ENCODE measurements at places on chromosomes 4 and X.

- no peak for DNase-seq
Observed at GRCh38 chr4:99736846-99737245, 79.2 kb upstream of the C4orf54 start.

GRCh38 chr4:151658959-151659600, 101.7 kb downstream of the GATB start:
- no peak for DNase-seq

- no peak for DNase-seq
Observed at GRCh38 chr4:6236816-6237390, 32.7 kb upstream of the WFS1 start.

- DNase-seq, result no peak
Observed at GRCh38 chrX:131802836-131803626, 220.1 kb upstream of the STK26 start.

- no peak for DNase-seq
Observed at GRCh38 chr4:39660045-39660444, 21.4 kb upstream of the SMIM14 start.

GRCh38 chr4:71453531-71453930, 114.7 kb downstream of the SLC4A4 start:
- no peak for DNase-seq

DNA sequence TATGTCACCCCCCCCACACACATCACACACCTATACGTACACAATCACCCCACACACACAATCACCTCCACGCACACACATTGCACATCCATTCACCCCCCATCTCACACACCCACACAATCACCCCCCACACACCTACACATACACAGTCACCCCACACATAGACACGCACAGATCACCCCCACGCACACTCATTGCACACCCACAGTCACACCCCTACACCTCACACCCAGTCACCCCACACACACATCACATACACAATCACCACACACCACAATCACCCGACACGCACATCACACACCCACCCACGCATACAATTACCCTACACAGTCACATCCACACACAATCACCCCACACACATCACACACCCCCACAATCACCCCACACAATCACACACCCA, 15.9 kb upstream of the TADA2B start:
- no peak for DNase-seq

GRCh38 chr4:144748814-144749555, 103.0 kb downstream of the HHIP start:
- DNase-seq, result no peak

DNA sequence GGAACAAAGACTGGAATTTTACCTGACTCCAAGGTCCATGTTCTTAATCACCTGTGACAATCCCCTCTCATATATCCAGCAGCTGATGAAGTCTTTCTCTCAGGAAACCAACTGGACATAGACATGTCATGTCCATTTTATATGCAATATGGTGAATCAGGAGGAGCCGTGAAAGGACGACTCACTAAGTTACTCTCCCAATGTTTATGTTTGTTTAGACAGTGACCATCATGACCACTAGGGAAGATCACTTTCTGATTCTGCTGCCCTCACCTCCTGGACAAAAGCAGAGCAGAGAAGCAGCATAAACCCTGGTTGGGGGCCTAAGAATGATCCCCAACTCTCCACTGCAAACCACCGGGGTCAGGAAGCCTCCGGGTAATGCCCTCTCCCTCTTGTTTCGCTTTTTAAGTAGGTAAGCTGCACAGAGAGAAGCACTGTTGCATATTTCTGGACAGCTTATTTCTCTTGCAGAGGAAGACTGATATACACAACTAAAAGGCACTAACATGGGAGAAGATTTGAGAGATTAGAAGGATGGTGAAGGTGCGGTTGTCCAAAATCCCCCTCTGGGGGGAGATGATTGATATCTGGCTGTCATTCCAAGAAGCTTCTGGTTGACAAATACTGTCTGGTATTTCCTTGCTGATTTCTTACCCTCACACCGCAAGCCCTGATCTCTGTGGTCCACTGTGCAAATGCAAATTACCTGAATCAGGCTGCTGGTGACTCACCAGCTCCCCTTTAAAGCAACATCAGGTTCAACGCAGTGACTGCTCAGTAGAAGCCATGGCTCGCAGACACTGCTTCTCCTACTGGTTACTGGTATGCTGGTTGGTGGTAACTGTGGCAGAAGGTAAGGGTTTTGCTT, at the start of gene ODAPH:
TSS of gene ODAPH (plus strand) at position 773 of the 871 bp plus-strand sequence. CDS start at position 790, 17 bp downstream.
- no peak for DNase-seq

GRCh38 chr4:140291259-140291658, 82.2 kb upstream of the SCOC start:
- DNase-seq, result no peak

DNA sequence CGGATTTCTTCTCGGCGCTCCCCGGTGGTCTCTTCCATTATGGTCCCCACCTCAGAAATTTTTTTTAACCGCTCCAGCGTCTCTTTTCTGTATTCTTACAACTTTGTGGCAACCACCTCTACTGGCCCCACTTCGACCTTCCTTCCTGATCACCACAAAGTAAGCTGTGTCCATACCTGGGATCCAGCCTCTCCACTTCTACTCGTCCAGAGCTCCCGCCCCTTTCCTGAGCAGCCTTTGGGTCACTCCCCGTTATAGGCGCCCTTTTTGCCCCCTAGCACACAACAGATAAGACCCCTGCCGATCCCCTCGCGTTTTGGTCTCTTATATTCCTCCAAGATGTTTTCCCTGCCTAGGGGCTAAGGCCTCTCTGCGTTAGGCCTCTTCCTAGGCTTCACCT, 557 bp downstream of the PIGG start:
- no peak for DNase-seq

DNA sequence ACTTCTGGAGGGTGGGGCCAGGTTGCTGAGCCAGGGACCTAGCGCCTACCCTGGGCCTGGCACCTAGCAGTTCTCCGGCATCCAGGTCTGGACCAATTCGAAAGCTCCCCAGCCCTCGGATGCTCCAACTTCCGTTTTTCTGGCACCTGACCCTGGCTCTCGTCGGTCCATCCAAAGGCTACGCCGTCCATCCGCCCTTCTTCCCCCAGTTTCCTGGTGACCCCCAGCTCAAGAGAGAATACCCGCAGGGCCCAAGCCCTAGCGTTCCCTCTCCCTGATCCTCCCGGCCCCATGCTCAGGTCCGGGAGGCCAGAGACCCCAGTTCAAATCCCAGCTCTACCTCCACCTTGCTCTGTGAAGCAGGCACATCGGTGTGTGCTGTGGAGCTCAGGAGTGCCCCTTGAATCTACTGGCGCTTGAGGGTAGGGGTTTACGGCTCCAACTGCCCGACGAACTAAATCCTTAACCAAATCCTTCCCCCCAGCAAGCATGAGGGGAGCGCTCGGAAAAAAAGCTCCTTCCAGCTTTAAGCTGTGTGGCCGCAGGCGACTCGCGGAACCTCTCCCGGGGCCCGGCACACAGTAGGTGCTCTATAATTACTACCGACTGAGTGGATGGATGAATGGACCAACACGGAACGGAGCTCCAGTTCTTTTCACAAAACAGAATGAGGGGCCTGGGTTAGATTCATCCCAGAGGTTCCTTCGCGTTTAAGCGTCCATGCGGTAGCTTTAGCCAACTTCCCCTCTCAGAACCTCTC, 1.1 kb downstream of the CRMP1 start:
- no peak for DNase-seq

DNA sequence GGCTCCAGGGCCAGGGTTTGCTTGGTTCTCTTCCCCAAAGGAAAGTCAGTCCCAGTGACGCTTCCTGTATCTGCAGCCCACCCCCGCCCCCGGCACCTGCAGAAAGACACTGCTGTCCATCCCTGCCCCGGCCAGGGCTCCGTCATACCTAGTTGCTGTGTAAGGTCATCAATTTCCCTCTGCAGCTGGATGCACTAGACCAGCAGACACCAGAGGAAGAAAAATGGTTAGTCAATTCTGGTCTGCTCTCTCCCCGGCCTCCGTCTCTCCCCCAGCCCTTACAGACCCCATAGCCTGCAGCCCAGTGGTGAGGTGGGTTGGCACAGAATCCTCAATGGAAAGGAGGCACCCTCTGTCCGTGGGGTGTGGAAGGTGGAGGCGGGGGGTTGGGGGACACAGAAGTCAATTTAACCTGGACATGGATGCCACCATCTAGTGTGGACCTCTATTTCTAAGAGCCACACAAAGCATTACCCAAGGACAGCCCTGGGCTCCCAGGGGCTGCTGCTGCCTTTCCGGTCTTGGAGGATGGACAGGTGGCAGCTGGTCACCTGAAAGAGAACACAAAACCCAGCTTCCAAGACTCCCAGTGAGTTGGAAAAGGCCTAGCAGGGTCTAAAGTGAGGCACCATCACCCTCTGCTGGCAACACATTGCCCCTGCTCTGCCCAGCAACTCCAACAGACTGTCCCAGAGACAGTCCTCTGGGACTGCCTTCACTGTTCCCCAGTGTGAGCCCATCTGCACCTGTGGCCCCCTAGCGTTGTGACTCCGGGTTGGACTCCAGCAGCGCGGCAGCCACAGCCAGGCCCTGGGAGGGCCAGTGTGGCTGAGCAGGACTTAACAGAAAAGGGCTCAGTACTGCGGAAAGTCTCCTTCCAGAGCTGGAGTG, 40.2 kb upstream of the NHSL2 start:
- no peak for DNase-seq

DNA sequence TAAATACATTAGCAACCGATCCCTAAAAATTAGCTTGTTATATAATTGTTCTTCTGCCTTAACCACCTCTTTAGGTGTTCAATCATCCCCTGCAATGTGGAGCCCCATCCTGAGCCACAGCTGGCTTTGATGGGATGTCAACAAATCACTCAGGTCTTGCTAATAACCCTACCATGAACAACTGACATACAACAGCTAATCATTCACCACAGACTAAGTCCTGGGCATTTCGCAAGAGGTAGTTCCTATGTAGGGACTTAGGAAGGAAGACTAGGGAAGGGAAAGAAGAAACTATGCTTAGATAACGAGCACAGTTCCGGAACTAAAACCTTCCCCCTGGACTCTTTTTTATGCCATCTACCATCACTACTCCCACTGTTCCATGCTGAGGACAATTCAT, 63.6 kb upstream of the PTCHD1 start:
- no peak for DNase-seq

GRCh38 chr4:7410446-7410845, 24.3 kb downstream of the PSAPL1 start:
- no peak for DNase-seq
